ENCODE measurements at places on chromosomes 11 and 22. TPM values are rescaled to one million over a fixed set of nuclear protein-coding genes. Genes with fewer than 3 reads are reported as not detected.

Gene TCN2
- 56.7 TPM for polyA plus RNA-seq

Gene C11orf97
- 0.24 TPM for polyA plus RNA-seq

Gene FCHSD2
- 49.7 TPM for polyA plus RNA-seq

Gene TBX10
- 0.09 TPM for polyA plus RNA-seq

Gene NRXN2
- 25.8 TPM for polyA plus RNA-seq

Gene OR52I2
- polyA plus RNA-seq: not detected

Gene MFNG
- polyA plus RNA-seq: 9.5 TPM

DNA sequence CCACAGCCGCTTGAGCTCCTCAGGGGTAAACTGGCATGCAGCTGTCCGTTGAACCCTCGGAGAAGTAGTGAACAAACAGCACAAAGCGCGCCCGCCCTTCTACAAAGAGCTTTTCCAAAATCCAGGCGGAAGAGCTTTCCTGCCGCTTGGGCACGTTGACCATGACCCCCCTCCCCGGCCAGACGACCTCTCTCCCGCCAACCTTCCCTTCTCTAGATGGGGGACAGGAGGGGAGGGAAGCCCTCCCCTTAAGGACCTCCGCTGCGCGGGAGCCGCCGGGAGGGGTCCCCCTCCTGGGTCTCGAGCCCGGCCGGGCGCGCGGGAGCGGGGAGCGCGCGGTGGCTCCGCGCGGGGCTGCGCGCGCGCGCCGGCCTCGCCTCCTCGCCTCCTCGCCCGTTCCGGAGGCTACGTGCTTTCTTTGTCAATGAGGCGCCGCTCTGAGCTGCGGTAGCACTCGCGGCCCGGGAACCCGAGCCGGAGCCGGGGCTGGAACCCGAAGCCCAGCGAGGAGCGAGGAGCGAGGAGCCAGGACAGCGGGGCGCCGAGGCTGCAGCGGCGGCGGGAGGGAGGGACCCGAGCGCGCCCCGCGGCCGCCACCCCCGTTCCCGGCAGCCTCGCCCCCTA lies 118.6 kb downstream of the HIPK3 start:
- DNase-seq: no peak

- peak; percentile 74 for DNase-seq
Measured at GRCh38 chr11:64566042-64566914, 24.7 kb upstream of the SLC22A12 start.

DNA sequence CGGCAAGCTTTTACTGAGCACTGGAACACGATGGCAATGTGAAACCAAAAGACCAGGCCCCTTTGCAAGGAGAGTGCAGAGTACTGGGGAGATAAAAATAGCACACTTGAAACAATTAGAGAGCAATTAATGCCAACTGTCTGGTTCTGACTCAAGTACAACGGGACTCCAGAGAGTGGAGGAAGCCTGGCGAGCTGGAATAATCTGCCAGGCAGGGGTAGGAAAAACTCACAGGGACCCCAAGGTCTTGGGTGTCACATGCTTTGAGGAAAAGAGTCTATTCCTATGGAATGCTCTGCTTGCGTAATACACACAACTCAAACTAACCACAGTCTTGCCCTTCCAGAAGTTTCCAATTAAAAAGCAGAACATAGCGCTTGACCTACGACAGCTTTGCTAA lies 113.0 kb upstream of the CLMP start:
- DNase-seq: no peak

DNA sequence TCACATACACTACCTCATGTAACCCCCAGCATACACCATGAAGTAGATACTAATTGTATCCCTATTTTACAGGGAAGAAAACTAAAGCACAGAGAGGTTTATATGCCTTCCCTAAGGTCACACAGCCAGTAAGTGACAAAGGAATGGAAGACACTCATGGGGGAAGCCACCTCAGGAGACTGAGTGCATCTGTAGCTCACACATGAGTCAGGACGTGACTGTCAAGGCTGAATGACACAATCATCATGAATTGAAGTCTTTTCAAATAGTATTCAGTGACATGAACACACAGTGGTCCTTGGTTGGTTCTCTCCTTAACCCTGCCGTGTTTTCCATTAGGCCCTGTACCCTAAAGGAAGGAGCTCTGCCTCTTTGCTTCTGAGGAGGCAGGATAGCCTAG lies 463.0 kb downstream of the NTM start:
- no peak for DNase-seq

- DNase-seq: no peak
Measured at GRCh38 chr11:36266767-36267166, 22.5 kb downstream of the COMMD9 start.

DNA sequence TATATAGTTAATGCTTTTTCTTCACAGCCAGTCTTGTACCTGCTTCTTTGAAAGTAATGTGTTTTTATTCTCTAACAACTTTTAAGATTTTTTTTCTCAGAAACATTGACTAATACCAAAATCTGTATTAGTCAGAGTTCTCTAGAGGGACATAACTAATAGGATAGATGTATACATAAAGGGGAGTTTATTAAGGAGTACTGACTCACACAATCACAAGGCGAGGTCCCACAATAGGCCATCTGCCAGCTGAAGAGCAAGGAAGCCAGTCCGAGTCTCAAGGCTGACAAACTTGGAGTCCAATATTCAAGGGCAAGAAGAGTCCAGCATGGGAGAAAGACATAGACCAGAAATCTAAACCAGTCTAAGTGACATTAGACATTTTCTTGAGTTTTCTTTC lies 140.0 kb downstream of the RAB38 start:
- no peak for DNase-seq

GRCh38 chr22:47207387-47207786 lies 444.9 kb downstream of the TBC1D22A start:
- no peak for DNase-seq

DNA sequence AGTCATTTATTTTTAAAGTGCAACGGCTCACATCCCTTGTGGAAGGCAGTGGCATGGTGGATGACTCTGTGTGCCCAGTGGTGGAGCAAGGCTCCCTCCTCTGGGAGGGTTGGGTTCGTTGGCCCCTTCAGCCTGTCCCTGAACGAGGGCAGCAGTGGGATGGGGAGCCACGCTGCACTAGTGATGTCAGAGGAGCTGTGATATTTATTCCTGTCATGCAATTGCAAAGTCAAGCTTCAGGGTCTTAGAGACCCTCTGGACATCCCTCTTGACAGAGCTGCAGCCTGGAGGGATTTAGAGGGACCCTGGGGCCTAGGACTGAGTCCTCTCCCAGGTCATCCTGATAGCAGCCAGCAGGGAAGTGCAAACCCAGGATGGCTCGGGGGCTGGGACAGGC lies 78.2 kb upstream of the NARS2 start:
- no peak for DNase-seq

GRCh38 chr11:126090452-126090851 lies 27.8 kb upstream of the CDON start:
- no peak for DNase-seq

- no peak for DNase-seq
Measured at GRCh38 chr11:118105657-118106305, 19.0 kb upstream of the SMIM35 start.

- DNase-seq: no peak
Measured at GRCh38 chr11:14669499-14669898, 25.9 kb downstream of the PDE3B start.

GRCh38 chr11:87097582-87097981 lies 59.8 kb downstream of the TMEM135 start:
- no peak for DNase-seq

DNA sequence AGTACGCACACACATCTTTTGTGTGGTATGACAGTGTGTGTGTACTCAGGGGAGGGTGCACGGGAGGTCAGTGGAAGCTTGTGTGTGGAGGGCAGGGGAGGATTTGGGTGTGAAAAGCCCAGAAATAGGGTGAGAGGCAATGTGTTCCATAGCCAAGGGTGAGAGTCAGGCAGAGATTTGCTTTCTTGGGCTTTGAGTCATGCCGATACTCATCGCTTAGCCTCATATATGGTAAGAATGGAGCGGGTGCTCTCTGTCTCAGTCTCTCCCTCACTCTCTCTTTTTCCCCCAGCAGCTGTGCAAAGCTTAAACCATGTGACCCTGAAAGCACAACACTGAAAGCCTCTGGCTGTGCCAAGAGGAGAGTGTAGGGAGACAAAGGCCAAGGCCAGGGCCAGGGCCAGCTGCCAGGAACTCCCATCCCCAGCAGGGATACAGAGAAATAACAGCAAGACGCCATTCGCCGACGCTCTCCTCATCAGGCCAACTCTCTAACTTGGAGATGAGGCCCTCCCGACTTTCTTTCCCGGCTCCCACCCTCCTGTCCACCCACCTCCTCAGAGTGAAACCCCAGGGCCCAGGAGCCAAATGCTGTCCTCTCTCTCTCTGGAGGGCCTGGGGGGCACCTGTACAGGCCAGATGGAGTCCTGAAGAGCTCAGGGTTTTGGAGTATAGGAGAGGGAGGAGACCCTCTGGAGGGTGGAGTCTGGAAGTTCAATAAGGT lies 20.3 kb upstream of the MICAL3 start:
- no peak for DNase-seq

Measured in renal cortex interstitium (tissue), 15 donors.